Left lung (tissue), 14 donors: ENCODE measurements at places on chromosomes 1 and 21. TPM values are rescaled to one million over a fixed set of nuclear protein-coding genes. Genes with fewer than 3 reads are reported as not detected.

Gene CD48
- 10.3 TPM for polyA plus RNA-seq

Gene HSF2BP
- polyA plus RNA-seq: 1.7 TPM

Gene TFF3
- polyA plus RNA-seq: 18.5 TPM

Gene PTPRF
- polyA plus RNA-seq: 192 TPM

Gene KRTAP19-3
- not detected for polyA plus RNA-seq

Gene LRRC8B
- polyA plus RNA-seq: 11.2 TPM

Gene TAS1R1
- polyA plus RNA-seq: 0.15 TPM

Gene ACP6
- polyA plus RNA-seq: 25.2 TPM

- no peak for DNase-seq
Observed at GRCh38 chr1:198352975-198353695, 187.3 kb downstream of the ATP6V1G3 start.

DNA sequence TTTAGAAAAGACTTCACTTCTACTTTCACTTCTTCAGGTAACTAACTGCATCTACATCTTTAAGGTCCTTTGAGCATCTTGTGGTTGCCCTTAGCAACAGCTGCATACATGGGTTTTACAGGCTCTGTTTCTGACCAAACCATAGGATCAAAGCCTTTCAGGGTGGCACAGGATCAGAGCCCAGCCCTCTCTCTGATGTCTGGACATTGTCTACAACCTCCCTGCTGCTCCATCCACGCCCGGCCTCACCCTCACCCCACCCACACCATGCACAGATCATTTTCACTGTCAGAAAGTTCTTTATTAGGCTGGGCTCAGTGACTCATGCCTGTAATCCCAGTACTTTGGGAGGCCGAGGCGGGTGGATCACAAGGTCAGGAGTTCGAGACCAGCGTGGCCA, 5.2 kb downstream of the NCF2 start:
- no peak for DNase-seq

DNA sequence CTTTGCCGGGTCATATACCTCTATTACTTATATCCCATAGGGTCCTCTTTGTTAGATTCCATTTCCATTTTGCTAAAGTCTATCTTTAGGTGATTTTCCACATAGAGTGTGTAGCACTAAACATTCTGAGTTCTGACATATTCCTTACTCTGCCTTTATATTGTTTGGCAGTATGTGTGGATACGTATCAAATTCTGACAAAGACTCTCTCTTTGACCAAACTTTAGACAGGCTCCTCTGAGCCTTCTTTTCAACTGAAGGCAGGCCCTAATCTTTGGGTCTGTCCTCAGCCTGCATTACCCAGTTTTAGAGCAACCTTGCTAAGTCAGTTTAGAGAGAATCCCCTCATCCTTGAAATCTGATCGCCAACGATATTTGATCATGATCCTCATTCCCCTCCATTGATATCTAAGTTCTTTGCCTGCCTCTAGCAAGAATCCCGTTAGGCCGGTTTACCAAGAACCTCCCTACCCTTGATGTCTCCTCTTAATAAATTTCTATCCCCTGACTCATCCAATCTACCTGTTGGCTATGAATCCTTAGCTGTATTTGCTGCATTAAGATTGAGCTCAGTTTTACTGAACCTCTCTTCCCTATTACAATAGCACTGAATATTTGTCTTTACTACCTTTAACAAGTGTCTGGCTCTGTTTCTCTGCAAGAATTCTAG, 10.4 kb upstream of the PPT1 start:
- peak; percentile 36 for DNase-seq

DNA sequence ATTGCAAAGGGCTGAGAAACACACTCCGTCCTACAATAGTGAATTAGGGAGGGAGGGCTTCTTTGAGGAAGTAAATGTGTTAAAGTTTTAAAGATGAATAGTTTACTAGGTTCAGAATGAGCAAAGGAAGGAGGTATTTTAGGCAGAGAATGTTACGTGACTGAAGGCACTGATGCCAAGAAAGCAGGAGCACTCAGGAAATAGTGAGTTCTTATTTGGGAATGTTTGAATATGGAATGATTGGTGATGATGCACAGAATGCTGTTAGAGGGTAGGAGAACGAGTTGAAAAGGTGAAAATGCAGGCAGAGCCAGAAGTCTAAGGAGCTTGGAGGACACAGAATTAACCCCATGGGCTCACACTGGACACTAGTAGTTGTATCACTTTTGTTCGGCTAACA, 108.0 kb downstream of the NRIP1 start:
- DNase-seq: no peak

GRCh38 chr1:184062640-184063286, 11.2 kb downstream of the TSEN15 start:
- DNase-seq: no peak

GRCh38 chr1:53524428-53525375, 65.5 kb downstream of the DMRTB1 start:
- DNase-seq: peak; percentile 57

DNA sequence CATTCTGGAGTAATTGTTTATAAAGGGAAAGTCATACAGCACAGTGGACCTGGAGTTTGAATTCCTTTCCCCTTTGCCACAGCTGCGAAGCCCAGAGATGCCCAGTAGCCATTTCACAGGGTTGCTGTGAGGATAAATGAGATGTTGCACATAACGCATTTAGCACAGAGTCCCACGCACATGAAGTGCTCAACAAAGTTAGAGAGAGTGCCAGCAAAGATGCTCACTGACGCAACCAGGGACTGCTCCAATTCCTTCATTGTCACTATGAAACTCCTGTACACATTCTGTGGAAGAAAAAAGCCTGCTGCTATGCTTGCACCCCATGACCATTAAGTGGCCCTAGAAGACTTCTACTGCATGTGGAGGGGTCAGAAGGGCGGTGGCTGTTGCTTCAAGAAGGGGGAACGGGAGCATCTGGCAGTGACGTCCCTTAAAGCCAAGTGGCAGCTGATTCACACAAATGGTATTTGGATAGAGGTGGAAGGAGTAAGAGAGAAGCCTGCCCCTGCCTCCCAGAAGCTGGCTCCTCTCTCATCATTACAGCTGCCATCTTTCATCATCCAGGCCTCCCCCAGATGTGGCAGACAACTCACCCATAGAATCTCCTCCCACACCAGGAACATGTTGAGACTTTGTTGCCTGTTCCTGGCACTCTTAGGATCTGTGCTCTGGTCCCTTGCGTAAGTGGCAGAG, 26.5 kb upstream of the VAV3 start:
- no peak for DNase-seq

DNA sequence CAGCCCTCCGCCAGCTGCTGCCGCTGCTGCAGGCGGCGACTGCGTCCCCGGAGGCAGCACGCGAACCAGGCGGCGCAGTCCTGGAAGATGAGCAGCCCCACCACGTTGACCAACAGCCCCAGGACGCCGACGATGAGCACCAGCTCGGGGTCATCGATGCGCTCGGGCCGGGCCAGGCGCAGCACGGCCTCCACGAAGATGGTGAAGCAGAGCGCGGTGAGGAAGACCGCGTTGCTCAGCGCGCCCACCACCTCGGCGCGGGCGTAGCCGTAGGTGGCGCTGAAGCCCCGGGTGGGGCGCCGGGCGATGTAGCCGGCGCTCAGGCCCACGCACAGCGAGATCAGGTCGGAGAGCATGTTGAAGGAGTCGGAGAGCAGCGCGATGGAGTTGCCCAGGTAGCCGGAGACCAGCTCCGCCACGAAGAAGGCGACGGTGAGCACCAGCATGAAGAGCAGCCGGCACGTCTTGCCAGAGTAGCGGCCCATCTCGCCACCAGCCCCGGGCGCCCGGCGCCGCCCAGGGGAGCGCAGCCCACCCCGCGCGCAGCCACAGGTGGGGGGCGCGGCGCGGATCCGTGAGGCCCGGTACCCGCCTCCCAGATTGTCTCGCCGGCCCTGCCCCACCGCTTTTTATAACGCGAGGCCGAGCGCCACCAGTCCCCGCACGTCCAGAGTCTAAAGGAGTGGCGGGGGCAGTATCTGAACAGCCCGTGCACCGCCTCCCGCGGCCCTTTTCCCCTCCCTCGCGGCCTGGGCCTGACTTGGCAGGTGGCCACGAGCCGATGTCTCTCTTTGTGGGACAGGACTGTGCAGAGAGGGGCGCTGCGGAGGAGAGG, at the start of gene SLC30A10:
Gene SLC30A10, minus strand, starts transcription at position 602 of the 835 bp plus-strand sequence. Its CDS starts 117 bp downstream, at position 485.
- no peak for DNase-seq
